ENCODE measurements at places on chromosomes 11 and 22.

GRCh38 chr11:124536520-124536919 lies 6.9 kb downstream of the OR8B12 start:
- no peak for DNase-seq

DNA sequence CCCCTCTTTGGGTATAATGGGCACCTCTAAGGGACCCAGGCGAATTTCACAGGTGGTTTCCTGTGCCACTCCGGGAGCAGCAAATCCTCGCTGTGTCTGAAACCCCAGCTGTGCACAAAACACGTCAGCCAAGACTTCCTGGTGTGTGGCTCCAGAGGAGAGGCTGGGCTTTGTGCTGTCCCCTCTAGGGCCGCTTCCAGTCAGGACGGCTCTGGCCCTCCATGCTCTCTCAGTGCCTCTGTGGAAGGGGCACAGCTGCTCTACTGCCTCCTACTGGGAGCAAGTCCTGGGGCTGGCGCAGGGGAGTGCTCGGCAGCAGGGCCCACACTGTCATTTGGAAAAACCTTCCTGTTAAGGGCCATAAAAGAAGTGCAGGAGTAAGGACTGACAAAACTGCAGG lies 23.7 kb upstream of the ARFGAP3 start:
- no peak for DNase-seq

- no peak for DNase-seq
Measured at GRCh38 chr22:21939461-21939913, 13.2 kb downstream of the PPM1F start.

GRCh38 chr11:569158-569885 lies 6.9 kb upstream of the PHRF1 start:
- DNase-seq, result no peak

All from stimulated activated CD4-positive, alpha-beta T cell treated with anti-CD3 and anti-CD28 coated beads, TNF-alpha, amount 100 ng/mL, for 1 hour (primary cell).